HFFc6 (cell line): ENCODE measurements at places on chromosomes 11 and 22. TPM values are rescaled to one million over a fixed set of nuclear protein-coding genes. Genes with fewer than 3 reads are reported as not detected.

OR56B1 gene
- total RNA-seq: not detected in 3 replicates

SLC22A6 gene
- total RNA-seq: not detected in 2 replicates

DNA sequence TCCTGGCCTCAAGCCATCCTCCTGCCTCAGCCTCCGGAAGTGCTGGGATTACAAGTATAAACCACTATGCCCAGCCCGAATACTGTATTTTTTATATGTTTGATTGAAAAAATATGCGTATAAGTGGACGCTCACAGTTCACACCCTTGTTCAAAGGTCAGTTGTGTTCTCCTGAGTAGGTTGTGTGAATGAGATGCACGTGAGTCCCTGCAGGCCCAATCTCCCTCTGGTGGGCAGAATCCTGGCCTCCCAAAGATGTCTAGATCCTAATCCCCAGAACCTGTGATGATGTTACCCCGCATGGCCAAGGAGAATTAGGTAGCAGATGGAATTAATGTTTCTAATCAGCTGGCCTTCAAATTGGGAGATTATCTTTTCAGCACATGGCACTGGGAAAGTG lies 41.9 kb downstream of the CTTN start:
- no peak for DNase-seq

- no peak for DNase-seq
These were observed 20.4 kb downstream of the CTR9 start for GRCh38 chr11:10771457-10771856.

MOV10L1 gene
- total RNA-seq: 0.09 to 0.90 TPM (median 0.75 TPM) in 3 replicates

ZNF280B gene
- total RNA-seq: 0.14 to 0.39 TPM (median 0.30 TPM) in 3 replicates
